ENCODE measurements at places on chromosomes 16 and 17.

DNA sequence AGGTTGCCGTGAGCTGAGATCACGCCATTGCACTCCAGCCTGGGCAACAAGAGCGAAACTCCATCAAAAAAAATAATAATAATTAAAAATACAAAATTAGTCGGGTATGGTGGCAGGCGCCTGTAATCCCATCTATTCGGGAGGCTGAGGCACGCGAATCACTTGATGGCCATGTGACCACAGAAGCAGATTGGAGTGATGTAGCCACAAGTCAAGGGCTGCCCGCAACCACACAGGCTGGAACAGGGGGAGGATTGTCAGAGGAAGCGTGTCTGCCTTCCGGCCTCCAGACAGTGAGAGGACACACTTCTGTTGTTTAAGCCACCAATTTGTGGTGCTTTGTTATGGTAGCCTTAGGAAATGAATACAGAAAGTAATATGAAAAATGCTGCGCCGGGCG is 11.8 kb upstream of the NAGS start:
- DNase-seq = no peak

DNA sequence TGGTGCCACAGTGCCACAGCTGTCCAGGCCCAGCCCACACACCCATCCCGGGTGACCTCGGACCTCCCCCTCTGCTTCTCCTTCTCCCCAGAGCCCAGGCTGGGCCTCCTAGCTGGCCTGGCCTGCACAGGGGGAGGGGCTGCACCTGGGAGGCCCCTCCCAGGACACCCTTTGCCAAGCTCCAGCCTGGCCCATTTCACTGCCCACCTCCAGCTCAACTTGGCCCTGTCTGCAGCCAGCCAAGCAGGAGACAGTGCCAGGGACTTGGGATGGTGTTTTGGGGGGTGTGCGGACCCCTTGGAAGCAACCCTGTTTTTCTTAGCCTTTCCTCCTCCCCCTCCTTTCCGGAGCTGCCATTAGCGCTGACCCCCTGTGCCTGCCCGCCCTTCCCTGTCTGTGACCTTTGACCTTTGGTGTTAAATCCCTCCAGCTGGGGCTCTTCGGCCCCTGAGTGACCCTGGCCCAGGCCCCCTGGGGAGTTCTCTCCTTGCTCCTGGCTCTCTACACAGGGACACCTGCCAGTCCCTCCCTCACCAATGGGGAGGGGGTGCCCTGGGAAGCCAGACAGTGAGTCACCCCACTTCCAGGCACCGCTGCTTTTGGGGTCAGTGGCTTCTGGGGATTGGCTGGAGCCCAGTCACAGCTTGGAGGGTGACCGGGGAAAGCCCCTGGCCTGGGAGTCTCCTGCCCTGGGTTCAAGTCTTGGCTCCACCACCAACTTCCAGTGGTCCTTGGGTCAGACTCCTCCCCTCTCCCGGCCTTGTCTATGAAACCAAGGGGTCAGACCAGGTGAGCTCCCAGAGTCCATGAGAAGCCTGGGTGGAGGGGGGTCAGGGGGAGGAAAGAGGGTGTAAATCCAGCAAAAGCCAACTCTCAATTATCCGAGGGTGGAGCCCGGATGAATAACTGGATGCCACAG is 1.9 kb downstream of the GLIS2 start:
- no peak for DNase-seq

- no peak for DNase-seq
Observed at GRCh38 chr16:80718480-80719220, 85.7 kb downstream of the CDYL2 start.

DNA sequence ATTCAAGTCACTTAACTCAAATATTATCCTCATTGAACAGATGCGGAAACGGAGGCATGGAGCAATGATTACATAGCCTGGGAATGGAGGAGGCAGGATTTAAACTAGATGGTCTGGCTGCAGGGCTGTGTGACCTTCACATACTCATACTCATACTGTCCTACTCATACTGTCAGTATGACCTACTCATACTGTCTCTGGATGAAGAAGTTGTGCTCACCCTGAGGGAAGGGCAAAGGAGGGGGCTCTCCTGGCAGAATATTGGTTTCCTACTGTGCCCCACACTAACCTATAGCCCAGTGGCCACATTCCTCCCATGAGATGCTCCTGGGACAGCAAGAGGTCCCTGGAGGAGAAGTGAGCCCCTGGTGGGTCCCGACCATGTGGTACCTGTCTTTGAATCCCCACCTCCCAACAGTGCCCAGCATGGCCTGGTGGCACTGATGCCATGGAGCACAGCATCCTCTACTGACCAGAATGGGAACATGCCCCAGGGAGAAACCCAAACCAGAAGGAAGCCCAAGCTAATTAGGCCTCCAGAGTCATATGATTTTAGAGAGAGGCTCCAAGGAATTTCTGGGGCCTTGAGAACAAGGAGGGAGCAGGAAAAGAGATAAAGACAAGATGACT is 197.3 kb upstream of the SDK2 start:
- DNase-seq = no peak

GRCh38 chr17:7107012-7107754 is 7.4 kb downstream of the ASGR2 start:
- no peak for DNase-seq

DNA sequence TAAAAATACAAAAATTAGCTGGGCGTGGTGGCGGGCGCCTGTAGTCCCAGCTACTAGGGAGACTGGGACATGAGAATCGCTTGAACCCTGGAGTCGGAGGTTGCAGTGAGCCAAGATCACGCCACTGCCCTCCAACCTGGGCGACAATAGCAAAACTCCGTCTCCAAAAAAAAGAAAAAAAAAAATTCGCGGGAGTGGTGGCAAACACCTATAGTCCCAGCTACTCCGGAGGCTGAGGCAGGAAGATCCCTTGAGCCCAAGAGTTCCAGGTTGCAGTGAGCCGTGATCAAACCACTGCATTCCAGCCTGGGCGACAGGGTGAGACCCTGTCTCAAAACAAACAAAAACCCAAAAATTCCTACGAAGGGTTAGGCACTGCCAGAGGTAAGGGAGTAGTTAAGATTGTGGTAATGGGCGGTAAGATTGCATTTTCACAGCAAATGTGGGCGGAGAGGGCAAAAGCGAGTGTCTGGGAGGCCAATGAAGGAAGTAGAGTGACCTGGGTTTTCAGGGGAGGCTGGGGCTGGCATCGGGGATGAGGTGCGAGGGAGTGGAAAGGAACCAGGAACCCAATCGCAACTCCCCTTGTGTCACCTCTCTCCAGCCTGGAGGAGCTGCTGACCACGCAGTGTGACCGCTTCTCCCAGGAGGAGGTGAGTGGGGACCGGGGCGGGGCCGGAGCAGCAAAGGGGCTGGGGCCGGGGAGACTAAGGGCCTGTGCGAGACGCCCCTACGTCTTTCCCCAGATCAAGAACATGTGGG is 2.6 kb downstream of the MYL11 start:
- no peak for DNase-seq

GRCh38 chr16:3756113-3756512 is 38.8 kb upstream of the TRAP1 start:
- no peak for DNase-seq

DNA sequence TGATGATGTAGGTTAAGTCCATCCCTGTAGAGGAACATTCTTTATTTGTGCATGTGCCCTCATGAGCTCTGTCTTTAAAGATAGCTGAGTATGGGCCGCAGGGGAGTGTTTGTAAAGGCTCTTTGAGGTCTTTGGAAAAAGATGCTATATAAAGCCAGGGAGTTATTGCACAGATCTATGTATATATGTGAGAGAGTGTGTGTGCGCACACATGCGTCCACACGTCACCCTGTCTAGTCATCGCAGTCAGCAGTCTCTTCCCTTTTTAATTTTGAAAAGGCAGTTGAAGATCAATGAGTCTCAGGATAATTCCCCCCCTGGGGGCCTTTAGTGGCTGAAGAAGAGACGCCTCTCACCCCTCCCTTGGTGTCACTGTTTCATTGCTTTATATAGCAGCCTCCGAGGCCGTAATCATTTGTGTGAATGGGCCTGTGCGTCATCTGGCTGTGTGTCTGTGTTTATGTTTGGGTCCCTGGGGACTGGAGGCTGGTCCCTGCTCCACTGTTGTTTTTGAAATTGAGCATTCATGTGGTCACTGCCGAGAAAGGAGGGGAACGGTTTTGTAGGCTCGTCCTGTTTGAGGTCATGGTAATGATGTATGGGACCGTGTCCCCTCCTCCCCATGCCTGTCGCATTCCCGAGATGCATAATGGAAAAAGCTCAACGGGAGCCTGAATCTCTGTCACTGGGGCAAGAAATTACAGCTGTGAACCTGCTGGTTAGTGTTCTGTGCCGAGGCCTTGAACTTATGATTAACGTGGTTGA is 143.9 kb downstream of the SNX29 start:
- no peak for DNase-seq

DNA sequence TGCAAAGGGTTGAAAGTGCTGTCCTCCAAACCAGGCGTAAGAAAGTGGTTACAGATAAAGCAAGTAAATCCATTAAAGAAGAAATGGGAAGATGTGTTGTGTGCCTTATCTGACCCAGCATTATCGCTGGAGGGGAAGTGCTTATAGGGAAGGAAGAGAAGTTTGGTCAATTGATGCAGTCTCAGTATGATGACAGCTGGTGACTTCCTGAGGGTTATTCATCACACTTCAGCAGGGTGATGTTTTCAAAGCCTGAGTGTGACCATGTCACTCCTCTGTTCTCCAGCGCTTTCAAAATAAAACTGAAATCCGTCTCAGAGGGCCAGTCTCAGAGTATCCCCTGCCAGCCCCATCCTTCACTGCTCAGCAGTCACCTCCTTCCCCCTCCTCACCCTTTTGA is 505.4 kb upstream of the RBFOX1 start:
- no peak for DNase-seq

GRCh38 chr16:46857368-46857945 is 26.5 kb upstream of the C16orf87 start:
- DNase-seq = peak; percentile 20

DNA sequence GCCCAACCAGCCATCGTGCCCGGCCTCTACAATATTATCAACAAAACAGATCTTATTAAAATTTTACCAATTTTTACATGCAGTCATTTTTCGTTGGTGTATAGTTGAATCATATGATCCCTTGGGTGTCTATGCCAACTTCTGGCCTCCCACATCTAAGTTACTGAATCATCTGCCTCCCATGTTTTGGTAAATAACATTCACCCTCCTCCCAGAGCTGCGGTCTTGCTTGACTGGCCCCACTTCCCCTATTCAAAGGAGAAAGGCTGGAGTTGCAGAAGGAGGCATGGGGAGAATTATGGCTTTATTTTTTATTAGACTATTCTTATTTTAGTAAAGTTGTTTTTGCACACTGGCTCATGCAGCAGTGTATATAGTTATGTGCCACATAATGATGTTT is 18.5 kb upstream of the CCL23 start:
- no peak for DNase-seq

DNA sequence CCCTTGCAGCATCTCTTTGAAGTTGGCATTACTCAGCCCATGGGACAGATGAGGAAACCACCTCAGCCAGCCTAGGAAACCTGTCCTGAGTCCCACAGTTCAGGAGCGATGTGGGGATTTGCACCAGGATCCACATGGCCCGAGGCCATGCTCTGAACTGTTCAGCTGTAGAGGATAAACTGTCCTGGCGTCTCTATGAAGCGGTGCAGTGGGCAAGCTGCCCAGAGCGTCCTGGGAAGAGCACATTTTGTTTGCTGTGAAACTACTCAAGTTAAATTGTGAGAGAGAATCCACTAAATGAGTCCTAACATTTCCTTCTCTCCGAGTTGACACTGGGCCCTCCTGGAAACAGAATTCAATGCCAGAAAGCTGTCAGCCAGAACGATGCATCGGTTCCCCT is 276.6 kb upstream of the TNRC6C start:
- no peak for DNase-seq

DNA sequence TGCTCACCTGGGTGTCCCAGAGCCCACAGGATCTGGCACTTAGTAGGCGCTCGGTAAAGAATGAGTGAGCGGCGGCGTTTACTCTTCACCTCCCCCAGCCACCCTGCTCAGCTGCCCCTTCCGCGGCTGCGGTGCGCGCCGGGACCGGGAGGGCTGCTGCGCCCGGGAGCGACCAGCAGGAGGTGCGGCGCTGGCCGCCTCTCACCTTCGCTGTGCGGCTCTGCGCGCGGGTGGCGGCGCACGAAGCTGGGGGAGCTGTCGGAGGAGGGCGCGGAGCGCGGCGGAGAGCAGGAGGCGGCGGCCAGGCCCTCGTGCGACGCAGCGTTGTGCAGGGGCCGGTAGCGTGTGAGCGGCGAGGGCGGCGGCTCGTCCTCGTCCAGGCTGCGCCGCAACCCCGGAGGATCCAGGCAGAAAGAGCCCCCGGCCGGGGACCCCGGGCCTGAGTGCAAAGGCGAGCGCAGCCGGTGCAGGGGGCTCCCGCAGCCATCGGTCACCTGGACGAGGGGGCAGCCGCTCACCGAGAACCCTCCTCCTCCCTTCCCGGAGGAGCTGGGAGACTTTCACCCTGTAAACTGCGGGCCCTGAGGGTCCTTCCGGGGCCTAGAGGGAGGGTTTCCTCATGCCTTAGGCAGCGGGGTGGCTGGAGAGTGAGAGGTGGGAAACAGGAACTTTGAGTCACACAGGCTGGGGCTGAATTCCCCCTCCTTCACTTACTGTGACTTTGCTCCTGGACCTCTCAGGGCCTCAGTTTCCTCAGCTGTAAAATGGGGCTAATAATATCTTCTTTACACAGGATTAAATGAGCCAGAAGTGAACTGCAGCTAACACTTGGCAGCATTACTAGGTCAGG is 12.5 kb downstream of the SAMD14 start:
- no peak for DNase-seq

DNA sequence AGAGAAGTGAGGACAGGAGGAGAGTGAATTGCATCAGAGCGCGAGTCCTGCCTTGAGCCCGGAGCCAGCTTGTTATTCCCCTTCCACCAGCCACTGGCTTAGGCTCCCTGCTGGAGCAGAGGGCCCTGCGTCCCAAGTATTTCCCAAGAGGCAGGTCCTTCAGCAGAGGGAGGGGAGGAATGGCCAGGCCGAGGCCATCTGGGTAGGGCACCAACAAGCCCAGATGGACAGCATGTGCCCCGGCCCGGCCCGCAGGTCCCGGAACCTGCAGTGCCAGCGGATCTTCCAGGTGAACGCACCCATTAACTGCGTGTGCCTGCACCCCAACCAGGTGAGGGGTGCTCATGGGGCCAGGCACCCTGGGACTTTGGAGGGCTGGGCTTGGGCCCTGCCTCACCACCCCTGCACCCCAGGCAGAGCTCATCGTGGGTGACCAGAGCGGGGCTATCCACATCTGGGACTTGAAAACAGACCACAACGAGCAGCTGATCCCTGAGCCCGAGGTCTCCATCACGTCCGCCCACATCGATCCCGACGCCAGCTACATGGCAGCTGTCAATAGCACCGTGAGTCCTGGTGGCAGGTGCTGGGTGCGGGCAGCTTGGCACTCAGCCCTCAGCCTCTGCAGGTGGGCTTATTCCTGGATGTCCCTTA is 1.7 kb downstream of the MLST8 start:
- no peak for DNase-seq

GRCh38 chr16:8589057-8589899 is 1.0 kb downstream of the TMEM114 start:
- no peak for DNase-seq

GRCh38 chr16:534135-534534 is 6.6 kb downstream of the CAPN15 start:
- no peak for DNase-seq
